MM.1S (cell line): ENCODE measurements at places on chromosomes 5 and 9.

DNA sequence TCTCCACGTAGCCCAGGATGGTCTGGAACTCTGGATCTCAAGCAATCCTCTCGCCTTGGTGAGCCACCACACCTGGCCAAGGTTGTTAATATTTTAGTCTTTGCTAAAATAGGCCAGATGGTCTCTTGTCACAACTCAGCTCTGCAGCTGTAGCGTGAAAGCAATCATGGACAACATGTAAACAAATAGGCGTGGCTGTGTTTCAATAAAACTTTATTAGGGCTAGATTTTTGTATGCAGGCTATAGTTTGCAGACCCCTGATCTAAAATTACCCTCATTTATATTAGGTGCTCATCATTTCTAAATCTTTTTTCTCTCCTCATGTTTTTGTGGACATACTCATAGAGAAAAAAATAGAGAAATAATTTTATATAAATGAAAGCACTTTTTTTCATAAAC is 72.1 kb upstream of the SLC28A3 start:
- DNase-seq, result no peak

DNA sequence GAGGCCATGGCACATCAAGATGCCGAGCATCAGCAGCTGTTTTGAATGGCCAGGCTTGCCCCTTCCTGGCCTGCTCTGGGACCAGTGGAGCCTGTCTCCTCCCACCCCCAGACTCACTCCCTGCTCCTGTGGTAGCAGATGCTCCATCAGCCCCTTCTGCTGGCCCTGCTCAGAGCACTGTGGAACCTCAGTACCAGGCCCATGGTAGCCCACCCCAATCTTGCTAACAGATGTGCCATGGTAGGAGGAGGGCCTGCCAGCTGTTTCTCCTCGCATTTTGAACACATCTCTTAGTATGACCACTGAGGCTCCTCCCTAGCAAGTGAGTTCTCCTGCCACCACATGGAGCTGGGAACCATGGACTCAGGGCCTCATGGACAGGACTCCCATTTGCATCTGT is 29.5 kb downstream of the COL27A1 start:
- no peak for DNase-seq

- DNase-seq, result no peak
Observed at GRCh38 chr5:111863801-111864200, 106.8 kb upstream of the NREP start.

DNA sequence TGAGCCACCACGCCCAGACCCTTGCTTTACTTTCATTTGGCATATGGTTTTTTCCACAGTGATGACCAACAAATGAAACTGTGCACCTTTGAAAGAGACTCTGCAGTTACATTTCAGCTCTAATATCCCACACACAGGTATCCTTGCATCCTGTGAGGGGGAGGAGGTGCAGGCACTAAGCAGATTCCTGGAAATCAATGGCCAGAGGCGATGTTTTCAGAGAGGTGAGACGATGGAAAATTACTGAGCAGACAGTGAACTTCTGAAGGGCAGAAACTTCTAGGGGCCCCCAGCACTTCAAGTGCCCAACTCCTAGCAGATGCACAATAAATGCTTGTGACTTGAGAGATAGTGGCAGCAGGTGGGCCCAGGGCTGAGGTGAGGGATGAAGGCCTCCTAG is 29.8 kb upstream of the GNE start:
- DNase-seq, result no peak

- no peak for DNase-seq
Observed at GRCh38 chr5:135400866-135401265, 1.8 kb upstream of the MACROH2A1 start.

- DNase-seq, result no peak
Observed at GRCh38 chr5:52693280-52693679, 94.4 kb upstream of the ITGA1 start.

DNA sequence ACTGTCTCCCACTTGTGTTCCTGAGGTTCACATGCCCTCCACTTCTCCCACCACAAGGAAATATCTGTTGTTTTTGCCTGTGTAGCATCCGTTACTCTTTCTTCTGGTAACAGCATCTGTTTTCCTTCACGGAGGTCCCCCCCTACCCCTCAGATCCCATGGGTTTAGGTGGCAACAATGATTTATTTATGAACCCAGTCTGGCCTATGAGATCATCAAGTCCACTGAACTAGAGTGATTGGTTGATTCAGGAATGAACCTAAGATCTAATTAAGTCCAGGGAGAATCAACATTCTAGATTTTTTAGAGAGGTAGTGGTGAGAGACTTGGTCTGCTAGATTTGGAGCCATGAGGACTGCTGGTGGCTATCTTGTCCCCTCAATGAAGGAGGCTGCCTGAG is 166.8 kb downstream of the NR3C1 start:
- DNase-seq, result no peak

DNA sequence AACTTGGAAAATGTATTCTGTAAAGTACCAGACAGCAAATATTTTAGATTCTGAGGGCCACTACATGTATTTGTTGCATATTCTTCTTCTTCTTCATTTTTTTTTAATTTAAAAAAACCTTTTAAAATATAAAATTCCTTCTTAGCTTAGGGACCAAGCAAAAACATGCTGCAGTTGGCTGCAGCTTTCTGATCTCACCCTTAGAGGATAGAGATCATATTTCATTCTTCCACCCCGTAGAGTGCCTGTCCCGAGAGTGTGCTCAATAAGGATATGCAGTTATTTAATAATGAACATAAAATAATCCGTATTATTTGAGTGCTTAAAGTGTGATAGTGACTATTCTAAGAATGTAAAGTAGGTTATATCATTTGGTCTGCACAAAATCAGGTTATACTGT is 204.2 kb upstream of the CD180 start:
- DNase-seq, result no peak

- no peak for DNase-seq
Observed at GRCh38 chr5:22842574-22842973, 10.6 kb downstream of the CDH12 start.

DNA sequence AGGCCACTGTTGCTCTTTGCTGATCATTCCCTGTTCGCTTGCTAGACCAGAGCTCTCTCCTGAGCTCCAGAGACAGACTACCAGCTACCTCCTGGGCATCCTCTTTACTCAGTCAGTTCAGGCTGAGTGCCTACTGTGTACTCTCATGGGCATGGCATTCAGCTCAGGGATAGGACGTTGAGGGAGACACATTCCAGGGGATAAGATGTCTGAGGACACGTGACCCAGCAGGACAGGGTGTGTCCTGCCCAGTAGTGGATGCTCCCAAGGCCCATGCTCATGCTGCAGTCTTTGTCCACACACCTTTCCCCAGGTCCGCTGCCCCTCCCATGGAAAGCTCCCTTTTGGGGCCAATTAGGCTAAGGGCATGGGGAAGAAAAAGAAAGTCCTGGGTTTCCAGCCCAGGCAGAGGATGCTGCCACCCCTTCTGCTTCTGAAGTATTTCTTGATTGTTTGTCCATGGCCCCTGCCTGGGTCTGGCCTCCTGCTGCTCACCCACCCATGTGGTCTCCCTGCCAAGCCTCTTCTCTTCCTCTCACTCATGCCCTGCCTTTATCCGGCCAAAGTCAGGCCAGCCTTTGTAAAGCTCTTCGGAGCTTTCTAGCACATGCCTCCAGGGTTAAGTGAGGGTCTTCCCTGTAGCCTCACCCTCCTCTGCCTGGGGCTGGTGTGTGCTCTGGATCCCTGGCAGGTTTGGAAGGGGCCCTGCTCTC is 60.5 kb upstream of the PITX1 start:
- no peak for DNase-seq

DNA sequence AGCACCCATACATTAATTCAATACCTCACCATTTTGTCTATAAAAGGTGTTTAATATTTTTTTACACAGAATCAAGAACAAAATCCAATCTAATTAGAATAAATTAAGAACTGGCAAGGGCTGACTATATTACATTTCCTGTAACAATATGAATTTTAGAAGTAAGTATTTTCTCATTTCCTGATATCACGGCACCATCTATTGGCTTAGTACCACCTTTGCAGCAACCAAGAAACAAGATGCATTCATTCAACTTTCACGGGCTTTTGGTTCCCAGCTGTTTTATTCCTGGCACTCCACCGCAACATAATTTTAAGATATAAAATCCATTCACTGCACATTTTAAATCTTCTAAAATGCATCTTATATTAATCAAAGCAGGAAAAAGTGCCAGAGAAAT is 20.6 kb downstream of the PSMB7 start:
- no peak for DNase-seq

DNA sequence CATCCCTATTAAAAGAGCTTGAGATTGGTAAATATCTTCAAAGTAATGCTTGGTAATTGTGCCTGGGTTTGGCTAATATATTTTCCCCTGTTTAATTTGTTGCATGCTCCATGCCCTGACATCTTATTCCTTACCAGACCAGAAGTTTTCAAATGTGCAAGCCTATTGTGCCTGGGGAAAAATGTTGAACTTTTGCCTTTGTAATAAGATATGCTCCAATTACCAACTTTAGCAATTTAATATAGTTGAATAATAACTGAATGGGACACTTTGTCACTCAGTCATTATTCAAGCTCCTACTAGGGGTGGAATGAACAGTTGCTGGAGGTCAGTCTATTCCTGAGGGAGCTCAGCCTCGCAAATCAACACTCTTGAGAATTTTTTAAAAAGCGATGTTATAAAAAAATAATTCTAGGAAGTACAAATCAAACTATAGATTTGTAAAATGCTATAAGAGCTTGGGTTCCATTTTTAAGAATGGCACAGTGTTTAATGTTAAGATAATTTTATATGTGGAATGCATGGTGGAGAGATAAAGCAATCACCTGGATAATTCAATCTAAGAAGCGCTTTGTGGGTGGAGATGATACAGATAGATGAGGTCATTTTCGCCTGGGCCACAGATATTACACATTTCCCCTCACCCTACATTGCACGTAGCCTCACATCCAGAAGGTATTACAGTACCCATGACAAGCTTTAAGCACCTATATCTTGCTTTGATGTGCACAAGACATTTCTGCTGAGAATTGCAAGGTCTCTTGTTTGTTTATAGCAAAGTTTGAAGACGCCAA is 231.8 kb downstream of the PIK3R1 start:
- no peak for DNase-seq

DNA sequence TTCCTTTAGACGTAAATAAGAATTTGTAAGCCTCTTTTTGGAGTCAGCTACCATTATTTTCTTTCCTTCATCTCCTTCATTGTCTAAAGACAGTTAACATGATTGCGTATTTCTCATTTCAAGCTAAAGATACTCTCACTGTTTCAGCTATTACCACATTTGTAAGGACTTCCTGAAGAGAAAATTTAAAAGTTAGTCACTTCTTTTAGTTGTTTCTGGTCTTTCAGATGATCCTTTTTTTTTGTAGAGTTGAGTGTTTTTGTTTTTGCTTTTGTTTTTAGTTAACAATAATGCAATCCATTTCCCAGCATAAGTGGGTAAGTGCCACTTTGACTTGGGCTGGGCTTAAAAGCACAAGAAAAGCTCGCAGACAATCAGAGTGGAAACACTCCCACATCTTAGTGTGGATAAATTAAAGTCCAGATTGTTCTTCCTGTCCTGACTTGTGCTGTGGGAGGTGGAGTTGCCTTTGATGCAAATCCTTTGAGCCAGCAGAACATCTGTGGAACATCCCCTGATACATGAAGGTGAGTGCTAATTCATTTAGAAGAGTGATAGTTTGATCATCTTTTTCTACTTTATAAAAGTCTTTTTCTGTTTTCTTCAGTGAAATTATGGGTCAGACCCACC is 2.0 kb downstream of the IL31RA start:
- DNase-seq, result no peak

DNA sequence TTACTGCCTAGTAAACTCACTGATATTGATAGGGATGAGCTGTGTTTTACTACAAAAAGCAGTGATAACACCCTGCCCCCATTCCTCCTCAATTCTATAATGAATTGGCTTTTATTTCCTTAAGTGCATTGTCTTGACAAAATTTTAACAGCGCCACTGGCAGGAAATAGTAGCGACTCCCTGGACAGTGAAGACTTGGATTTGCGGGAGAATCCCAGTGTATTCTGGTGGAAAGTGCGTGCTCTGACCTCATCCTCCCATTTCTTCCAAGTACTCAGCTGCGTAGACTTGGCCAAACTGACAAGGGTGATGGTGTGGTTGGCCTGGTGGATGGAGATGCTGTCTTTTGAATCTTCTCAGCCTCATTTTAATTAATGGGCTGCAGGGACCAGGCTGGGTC is 5.3 kb downstream of the TRIO start:
- no peak for DNase-seq

DNA sequence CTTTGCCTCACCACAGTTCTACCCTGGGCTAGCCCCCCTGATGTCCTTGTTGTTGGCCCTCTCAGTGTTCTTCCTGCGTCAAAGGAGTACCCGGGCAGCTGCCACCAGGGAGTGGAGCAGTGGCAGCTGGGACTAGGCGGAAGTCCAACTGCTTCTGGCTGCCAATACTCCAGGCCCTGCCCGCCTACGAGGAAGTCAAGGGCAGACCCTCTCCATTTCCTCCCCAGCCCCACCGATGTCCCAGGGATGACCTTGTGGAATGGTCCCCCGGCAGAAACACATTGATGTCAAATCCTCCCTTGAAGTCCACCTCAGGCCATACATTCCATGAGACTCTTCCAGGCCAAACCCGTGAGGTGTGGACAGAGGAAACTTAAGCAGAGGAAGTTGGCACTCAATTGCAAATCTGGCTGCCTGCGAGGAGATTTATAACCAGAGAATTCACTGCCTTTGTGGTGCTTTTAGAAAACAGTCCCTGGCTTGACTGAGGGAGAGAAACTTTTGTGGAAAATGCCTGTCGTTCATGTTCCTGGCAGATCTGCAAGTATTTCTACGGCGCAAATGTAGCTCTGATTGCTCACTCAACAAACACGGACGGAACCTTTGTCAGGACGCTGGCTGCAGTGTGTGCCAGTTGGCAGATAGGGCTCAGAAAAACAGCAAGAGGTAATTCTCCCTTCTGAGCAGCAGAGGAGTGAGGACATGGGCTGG is 339.7 kb downstream of the RAB3C start:
- DNase-seq, result no peak

GRCh38 chr9:37340961-37341360 is 81.5 kb upstream of the GRHPR start:
- DNase-seq, result no peak
